ENCODE measurements at places on chromosomes 16 and 17.

DNA sequence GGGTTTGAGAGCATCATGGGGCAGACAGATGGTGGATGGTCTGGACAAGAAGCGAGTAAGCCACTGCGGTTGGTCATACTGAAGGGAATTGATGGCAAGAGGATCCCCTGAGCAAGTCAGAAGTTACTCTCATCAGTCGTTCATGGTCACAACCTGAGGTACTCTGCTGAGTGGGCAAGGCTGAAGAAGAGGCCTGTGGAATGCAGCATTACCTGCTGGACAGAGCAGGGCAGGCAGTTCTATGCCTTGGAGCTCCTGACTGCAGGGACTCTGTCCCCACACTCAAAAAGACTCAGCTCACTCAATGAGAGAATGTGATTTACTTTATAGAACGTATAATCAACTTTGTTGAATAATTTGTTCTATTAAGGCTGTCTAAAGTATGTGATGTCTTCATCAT is 28.3 kb downstream of the ALDH3A2 start:
- no peak for DNase-seq

DNA sequence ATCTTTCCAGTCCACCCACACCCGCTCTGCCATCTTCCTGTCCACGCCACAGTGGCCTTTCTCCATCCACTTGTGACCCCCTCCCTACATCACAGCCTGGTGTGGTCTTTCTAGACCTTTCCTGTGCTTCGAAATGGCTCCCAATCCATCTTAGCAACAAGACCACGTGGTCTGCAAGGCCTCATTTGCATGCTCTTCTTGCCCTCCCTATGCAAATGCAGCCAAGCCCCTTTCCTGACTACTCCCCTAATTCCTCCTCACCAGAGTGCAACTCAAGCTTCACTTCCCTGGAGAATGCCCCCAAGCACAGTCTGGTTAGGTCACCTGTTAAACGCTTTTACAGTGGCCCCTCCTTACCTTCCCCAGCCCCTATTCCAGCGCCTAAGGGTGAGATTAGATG is 6.1 kb downstream of the PPP1R9B start:
- DNase-seq = no peak

DNA sequence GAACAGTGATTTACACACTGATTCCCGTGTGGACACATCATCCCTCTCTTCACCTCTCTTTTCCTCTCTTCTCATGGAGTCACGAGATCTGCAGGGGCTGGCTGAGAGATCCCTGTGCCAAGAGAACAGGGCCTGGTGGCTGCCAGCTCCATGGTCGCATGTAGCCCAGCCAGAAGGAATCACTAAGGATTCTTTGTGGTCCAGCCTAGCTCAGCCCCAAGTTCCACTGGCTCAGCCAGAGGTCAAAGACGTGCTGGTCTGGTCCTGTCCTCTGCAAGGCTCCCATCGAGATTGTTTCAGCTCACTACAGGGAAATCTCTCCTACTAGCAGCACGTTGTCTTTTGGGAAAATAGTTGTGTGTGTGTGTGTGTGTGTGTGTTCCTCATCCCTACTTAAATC is 66.4 kb downstream of the NDEL1 start:
- DNase-seq = no peak

DNA sequence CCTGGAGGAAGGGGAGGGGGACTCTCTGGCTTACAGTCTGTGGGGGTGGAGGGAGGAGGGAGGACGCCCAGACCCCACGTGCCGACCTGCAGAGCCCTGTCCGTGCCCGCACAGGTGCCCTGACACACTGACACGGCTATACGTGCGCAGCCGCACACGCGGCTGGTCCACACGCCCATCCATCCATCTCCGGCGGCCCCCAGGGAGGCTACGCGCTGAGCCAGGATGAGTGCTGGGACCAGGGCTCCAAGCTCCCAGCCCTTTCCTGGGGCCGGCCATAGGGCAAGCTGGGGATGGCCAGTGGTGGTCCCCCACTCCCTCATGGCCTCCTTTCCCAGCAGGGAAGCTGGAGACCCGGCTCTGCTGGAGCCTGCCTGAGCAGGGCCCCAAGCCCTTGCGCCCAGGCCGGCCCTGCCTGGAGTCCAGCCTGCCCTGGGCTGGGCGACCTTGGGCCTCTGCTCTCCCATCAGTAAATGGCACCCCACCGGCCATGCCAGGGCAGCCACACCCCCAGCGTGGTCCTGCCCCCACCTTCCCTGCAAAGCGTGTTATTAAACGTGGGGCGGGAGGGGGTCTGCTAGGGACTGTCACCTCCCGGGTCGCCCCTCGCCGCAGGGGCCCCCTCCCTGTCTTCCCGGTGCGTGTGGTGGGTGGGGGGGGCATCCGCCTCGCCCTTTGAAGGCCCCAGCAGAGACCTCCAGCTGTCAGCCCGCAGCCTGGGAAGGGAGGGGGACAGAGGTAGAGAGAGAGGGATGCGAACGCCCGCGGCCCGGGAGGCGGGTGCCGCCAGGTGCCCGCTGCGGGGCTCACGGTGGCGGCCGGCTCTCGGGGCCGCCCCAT is 863 bp downstream of the CASKIN1 start:
- DNase-seq = no peak

DNA sequence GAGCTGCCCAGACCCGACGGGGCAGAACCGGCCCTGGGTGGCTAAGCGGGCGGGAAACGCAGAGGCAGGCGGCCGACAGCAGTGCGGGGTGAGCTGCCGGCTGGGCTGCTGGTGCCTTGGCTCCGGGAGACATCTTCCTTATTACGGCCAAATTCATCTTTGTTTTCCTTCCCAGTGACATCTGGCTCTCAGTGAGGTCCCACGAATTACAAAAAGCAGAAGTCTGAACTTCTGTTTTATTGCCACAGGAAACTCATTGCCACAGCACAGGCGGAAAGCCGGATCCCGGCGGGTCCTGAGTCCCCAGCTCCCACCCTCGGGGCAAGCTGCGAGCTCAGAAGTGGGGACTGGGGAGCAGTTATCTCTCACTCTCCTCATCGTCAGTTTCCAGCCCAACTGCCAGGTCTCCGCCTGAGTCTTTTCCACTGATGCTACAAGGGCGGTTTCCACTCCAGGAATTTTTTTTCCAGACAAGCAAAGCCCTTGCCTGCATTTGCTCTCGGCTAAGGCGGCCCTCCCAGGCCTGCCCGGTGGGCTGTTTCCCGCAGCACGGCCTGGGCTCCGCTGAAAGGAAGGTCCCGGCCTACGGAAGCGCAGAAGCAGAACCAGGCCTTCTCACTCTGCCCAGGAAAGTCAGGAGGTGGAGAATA is 40.3 kb downstream of the CBFA2T3 start:
- no peak for DNase-seq

DNA sequence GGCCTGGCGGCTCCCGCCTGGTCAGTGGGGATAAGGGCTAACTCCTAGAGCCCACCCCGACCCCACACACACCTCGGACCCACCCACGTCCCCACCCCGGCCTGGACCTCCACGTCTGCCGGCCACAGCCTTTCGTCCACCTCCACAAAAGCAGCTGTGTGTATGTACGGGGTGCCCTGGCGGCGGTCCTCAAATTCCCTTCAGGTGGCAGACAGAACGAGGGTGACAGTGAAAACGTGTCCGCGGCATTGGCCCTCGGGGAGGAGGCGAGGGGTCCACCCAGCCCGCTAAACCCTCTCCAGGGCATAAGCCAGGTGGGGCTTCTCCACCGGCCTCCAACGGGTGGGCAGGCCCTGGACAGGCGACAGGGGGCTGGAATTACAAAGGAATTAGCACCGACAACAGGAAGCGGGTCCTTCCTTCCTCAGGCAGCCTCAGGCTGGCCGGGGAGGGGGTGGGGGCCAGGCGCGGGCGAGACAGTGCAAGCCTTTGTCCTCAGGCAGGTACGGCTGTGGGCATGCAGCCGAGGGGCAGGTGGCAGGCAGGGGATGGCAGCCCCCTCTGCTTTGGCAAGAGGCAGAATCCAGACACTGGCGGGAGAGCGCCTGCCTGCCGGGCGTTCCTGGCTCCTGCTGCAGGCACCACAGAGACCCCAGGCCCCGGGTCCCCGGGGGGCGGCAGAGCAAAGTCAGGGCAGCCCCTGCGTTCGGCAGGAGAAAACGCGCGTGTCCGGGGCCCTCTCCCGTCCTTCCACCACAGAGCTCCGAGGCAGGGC is 12.3 kb upstream of the PITPNA start:
- DNase-seq = no peak

GRCh38 chr16:11615748-11616447 is 29.2 kb upstream of the LITAF start:
- no peak for DNase-seq

DNA sequence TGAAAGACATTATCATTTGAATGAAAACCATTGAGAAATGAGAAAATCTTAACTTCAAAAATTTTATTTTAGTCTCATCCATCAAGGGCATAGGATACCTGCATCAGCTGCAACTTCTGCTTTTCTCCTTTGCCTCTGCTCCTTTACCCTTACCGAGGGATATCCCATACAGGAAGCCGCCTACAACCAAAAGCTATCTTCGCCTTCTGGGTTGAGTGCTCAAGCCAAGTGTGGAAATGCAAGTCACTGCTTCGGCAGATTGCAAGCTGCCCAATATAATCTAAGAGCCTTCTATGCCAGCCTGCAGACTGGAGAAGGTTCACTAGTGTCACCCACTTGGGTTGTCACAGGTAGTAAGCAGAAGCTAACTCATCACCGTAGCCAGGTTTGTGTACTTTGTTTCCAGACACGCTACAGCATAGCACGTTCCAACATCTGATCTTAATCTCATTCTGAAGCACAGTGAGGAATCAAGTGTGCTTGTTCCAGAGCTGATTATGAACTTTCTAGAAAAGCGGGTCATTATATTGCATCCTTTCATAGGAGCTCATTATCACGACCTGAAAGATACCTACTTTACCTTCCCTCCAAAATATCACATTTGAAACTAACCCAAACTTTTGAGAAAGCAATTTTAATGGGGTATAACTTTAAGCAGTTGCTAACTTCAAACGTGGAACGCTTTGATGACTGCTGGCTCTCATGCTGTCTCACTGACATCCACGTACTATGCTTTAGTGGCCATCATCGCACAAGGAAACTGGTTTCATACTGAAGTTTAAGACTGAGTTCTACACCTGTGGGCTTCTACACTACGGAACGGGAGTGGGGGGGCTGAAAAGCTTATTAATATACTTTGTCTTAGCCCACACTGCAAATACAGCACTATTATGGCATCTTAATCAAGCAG is 8.0 kb upstream of the UNK start:
- no peak for DNase-seq

All from effector CD8-positive, alpha-beta T cell (primary cell).